NCI-H187 treated with DMSO at 0.1 percent for 48 hours (cell line): ENCODE measurements at places on chromosomes 3 and 15.
A peak's percentile ranks its signal among the peaks of the same experiment; 100 is the strongest.

DNA sequence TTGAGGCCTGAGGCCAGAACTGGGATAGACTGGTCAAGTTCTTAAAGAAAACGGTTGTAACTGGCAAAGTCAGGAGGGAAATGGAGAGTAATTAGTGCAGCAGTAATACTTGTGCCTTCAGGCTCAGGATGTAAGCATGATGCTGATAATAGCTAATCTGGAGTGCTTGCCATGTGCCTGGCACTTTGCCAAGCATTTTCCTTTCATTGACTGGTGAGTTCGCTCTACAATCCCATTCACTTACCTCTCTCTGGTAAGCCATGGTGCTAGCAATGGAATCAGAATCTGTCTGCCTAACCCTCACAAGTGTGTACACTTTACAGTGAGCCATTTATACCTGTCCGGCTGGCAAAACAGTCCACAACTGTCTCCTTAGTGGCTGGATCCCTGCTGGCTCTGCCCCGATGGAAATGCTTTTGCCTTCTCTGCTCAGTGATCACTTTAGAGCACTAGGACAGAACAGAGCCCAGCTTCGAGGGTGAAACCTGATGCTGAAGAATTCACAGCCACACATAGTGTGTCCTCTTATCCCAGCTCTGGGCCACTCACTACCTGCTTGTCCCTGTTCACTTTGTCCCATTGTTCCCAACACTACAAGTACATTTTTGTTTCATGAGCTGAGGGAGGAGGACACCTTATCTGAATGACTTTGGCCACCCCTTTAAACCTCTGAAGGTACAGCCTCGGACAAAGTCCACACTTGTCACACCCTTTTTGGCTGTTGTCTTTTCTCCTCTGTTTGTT is 10.3 kb downstream of the CHP1 start:
- no peak for DNase-seq

GRCh38 chr3:32176989-32177701 is 61.3 kb upstream of the CMTM8 start:
- DNase-seq, result no peak

DNA sequence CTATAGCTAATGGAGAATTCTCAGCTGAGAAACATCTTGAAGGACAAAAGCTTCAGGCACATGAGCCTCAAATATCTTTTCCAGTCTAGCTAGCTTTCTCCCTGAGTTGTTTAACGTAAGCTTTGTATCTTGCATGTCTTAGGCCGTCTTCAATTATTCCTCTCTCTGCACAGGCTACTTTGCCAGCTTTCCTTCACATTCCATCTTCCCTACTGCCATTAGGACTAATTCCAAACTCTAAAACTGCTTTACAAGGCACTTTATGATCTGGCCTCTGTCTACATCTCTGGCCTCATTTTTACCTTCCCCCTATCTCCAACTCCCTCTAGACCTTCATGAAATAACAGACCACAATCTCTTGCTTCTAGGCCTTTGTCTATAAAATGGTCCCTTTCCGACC is 171.4 kb downstream of the GREM1 start:
- no peak for DNase-seq

DNA sequence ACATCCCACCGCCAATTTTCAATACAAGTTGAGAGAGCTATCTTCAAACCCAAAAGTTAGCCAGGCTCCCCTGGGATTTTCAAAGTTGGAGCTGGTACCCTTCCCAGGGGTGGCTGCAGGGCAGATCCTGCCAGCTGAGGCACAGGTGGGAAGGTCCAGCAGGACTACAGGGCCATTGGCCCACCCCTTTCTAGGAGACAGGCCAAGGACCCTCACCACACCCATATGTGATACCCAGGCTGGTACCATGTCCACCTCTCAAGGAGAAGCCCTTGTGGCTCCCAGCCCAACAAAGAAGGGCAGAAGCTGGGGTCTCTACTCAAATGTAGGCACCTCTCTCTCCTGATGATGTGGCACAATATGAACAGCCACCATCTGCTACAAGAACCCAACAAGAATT is 8.0 kb downstream of the POC1A start:
- no peak for DNase-seq

- no peak for DNase-seq
These were observed 43.8 kb upstream of the CMTM8 start for GRCh38 chr3:32194653-32195052.

DNA sequence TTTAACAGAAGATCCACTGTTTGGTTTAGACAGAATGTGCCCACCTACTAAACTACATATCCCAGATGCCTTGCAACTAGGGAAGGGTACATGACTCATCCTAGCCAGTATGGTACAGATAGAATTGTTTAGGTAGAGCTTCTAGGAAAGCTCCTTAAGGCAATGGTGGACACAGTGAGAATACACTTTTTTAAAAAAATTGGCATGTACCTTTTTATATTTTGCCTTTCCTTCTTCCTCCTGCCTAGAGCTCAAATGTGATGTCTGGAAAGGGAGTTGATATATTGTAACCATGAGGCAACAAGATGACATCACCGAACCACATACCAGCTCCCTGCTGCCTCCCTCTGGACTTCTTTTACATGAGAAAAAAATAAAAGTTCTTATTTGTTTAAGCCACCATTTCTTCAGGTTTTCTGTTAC is 14.4 kb upstream of the C3orf80 start:
- no peak for DNase-seq

DNA sequence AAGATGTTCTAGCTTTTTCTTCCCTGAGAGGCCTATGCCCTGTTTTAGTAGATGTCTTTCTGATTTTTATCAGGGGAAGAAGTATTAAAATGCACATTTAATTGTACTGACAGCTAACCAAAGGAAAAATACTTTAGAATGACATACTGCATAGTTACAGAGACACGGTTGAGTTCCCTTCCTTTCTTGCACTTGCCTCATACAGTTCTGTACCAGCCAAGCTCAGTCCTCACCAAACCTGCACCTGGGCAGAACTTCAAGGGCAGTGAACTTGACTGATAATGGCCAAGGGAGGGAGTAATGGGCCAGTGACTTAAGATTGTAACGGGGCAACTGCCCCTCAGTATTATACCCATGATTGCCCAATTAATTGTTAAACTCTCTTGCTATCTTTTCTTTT is 34.1 kb upstream of the RASGRP1 start:
- DNase-seq, result no peak

DNA sequence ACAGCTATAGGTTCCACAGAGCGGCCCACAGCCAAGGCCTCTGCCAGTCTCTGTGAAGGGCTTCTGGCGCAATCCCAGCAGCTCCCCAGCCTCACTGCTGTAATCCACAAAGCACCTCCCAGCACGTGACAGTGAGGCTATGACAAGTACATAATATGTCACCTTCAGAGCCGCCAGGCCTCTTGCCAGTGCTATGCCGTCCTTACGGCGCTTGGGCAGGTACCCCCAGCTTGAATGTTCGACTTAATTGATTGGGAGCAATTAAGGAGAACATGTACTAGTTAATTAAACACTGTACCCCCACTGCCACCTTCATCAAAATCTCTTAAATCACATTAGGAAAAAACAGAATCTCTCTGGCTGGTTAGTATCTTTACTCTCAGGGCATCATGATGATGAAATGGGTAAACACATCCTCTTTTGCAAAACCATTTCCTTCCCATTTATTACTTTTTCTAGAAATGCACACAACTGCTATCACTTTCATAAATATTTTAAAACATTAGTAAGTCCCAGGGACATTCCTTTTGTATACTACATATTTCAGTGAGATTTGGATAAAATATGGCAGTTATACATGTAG is 169.9 kb downstream of the XXYLT1 start:
- DNase-seq, result no peak

- DNase-seq, result no peak
These were observed 41.6 kb downstream of the ISG20 start for GRCh38 chr15:88680241-88681001.

DNA sequence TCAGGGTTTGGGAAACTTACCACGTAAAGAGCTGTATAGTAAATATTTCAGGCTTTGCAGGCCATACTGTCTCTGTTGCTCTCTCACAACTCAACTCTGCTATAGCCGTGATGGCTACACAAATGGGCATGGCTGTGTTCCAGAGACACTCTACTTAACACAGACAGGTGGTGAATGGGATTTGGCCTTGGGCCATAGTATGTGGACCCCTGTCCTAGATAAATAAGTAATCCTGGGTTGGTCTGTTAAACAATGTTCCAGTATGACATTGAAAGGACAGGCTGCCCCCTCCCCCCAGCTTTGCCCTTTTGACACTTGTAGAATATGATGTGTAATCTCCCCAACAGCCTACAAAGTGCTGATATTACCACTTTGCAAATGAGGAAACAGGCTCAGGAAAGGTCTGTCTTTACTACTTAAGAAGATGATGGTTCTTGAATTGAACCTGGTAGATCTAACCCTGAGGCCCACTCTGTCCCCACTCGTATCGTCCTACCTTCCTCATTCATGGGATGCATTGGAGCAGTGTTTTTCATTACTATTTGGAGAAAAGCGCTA is 38.4 kb downstream of the SLCO3A1 start:
- DNase-seq, result no peak

- no peak for DNase-seq
These were observed 102.6 kb downstream of the EFL1 start for GRCh38 chr15:82159922-82160321.

DNA sequence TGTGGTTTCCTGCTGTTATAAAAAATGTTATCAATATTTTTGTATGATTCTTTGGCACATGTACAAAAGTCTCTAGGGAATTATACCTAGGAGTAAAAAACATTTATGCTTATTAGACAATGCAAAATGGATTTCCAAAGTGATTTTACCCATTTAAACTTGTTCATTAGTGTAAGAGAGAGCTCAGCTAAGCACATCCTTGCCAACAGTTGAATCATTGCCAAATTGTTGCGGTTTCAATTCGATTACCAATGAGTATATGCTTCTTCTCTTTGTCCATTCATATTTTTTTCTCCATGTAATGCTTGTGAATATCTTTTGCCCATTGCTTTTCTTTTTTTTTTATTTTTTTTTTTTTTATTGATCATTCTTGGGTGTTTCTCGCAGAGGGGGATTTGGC is 17.2 kb downstream of the CASR start:
- peak; percentile 72 for DNase-seq

GRCh38 chr3:150494411-150494977 is 51.8 kb downstream of the SERP1 start:
- no peak for DNase-seq

DNA sequence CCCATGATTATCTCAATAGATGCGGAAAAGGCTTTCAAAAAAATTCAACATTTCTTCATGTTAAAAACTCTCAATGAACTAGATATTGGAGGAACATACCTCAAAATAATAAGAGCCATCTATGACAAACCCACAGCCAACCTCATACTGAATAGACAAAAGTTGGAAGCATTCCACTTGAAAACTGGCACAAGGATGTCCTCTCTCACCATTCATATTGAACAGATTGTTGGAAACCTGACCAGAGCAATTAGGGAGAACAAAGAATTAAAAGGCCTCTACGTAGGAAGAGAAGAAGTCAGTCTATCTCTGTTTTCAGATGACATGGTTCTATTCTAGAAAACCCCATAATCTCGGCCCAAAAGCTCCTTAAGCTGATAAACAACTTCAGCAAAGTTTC is 274.5 kb upstream of the MANF start:
- no peak for DNase-seq

- DNase-seq, result no peak
These were observed 243.0 kb downstream of the EPHA6 start for GRCh38 chr3:97057365-97057764.

GRCh38 chr3:189778340-189778950 is 147.3 kb downstream of the TP63 start:
- DNase-seq, result no peak

- no peak for DNase-seq
These were observed 92.0 kb downstream of the ALCAM start for GRCh38 chr3:105458518-105459215.

DNA sequence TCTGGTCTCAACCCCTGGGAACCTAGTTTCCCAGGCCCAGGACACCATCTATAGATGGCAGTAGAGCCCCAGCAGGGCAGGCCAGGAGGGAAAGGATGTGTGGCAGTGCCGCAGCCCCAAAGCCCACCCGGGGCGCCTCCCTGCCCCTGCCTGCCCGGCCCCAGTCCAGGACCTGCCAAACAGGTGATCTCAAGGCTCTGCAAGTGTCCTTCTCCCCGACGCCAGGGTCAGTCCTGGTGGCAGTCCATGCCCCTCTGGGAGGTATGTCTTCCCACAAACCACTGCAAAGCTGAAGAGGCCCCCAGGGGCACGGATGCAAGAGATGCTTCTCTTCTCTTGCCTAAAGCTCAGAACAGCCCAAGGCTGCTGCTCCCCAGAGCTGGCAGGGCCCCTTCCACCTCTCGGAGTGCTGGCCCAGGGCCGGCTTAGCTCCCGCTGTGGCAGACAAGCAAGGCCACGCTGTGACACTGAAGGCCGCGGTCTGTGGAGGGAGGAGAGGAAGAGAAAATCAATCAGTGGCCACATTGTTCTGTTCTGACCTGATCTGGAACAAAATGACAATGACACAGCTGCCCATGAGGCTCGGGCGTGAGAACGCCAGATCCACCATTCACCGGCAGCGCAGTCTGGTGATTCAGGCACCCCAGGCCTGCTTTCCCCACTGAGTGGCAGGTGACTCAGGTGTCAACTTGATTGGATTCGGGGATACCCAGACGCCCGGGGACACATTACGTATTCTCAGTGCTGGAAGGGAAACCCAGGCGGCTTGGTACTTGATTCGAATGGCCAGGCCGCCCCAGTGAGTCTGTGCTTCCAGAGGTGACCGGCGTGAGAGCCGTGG is 34.0 kb downstream of the KLHL25 start:
- no peak for DNase-seq

DNA sequence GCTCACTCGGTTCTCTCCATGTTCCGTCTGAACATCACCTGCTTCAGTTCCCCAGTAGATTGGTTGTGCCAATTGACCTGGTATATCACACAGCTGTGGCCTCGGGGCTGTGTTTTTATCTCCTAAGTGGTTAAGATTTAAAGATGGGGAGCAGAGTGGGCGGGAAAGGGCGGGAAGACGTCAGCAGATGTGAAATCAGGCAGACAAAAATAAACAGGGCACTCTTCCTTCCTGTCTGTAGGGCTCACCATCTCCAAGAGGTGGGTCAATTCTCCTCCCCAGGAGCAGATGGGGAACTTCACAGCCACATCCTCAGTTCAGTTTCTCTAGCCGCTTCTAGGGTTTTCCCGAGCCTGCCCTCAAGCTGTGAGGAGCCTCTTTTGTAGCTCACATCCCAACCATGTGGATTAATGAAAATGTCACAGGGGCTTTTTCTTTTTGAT is 26.8 kb upstream of the LIMD1 start:
- DNase-seq, result no peak

DNA sequence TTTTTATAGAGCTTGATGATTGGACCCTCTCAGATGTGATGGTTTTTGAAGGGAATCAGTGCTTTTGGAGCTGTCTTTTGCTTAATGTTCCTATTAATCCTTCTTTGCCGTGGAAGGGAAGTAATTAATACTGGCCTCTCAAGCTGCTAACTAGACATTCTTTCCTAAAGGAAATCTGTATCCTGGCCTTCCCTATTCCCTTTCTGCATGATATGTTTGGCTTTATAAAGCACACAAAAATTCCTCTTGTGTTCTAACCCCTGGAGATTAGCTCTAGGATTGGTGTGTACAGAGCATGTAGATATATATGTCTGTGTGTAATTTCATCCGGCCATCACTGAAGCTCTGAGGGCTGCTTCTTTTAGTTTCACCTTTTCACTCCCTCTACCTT is 6.9 kb downstream of the ATXN7 start:
- DNase-seq, result no peak
